ENCODE measurements at places on chromosomes 5 and 9.

DNA sequence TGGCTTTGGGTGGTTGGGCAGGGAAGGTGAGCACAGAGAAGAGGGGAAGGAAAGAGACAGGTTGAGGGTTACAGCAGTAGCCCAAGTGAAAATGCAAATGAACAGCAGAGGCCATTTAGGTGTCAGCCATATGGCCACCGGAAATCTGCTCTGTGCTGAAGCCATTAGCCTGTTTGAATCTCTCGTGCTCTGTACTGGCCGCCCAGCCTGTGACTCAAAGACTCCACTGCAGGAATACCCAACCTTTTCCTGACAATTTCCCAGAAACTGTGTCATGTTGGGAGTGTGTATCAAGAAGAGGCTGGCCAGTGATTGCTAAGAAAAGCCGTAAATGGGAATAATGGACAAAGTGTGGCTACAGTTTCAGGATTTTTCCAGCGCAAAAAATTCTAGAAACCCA, 35.9 kb upstream of the RAI14 start:
- no peak for DNase-seq

DNA sequence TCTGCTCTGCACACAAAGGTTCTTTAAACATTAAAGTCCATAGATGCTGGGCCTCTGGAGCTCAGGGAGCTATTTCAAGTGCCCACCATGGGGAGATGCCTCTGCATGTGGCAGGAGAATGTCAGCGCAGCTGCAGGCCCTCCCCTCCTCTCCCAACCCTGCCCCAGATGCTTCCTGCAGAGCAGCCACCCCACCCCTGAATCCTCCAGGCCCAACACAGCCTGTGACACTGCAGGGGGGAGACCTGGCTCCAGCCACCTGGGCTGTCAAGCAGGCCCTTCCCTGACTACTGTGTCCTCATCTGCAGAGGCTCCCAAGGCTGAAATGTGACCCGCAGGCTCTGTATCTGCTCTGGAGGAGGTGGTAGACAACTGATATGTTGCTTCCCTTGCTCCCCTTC, 213.9 kb downstream of the GABBR2 start:
- no peak for DNase-seq

DNA sequence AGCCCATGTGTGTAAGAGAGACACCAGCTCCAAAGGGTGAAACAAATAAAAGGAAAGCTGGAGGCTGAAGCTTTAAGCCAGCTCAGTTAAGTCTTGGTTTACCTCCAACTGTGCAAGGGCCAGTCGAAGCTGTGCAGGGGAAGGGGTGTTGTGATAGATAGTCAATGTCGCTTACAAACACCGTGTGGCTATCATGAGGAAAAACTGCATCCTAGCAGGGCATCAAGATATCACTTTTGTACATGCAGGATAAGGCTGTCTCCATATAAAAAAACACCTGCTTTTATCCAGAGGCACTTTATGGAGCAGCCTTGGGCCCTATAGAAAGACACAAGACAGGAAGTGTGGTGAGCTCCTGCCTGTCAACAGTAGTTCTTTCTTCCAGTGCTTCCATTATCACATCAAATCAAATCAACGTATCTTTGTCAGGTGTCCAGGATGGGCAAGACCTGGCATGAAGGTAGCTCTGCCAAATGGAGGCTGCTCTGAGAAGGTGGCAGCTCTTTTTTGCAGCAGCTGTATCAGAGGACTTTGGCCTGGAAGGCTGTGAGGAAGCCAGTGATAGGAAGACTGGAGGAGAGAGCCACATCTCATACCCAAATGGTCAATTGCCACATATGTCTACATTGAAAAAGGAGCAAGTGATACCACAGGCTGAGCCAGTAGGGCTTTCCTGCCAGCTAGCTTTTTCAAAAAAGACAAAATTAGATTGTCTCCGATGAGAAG, 29.3 kb upstream of the SELENOP start:
- no peak for DNase-seq

DNA sequence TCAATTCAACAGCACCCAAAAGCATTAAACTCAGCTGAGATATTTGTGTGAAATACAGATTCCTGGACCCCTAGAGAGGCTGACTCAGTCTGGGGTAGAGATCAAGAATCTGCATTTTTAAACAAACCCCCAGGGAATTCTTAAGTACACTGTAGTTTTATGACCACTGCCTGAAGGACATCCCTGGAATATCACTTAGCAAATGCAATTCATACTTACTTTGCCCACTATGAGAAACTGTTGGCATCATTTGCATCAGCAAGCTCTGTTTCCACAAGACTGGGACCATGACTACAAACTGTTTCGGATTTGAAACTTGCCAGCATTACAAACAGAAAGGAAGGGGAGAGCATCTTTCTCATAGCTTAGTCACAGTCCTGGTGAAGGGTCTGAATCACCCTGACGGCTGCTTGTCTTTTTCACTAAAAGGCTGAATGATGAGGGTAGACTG, 63.7 kb downstream of the MLLT3 start:
- DNase-seq, result no peak

GRCh38 chr5:64840958-64841357, 72.2 kb downstream of the CWC27 start:
- DNase-seq, result no peak

DNA sequence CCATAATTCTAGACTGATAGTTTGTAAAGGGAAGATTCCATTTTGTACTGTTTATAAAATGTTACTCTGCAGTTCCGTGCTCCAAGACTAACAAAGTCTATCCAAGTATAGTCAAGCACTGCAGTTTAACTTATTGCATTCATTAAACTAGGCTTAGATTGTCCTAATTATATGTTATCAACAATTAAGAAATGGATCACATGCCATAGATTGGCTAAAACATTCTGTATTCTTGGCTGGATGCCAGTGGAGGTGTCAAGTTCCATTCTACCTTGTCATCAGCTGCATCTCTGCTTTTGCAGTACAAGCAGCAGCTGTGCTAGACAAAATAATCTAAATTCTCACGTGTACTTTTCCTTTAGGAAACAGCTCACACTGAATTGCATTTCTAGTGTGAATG, 69.4 kb upstream of the MEF2C start:
- DNase-seq, result peak; percentile 18

- no peak for DNase-seq
These were observed 211.9 kb upstream of the PAPPA start for GRCh38 chr9:115941561-115942315.

DNA sequence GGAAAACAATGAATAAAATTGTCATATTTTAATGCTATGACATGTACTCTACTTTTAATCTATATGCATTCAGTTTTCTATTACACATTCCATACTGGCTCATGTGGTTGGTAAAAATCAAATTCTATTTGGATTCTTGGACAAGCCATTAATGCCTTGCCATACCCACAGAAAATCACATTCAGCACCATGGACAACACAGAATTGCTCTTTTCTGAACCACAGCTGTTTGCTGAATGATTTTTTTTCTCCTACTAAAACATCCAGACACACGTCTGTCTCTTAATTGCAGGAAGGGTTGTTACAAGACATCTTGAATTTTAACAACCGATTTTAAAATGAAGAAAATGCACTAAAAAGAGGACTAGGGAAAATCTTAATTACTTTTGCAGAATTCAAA, 675.6 kb downstream of the BRINP1 start:
- no peak for DNase-seq

- DNase-seq, result no peak
These were observed 24.2 kb downstream of the C9orf50 start for GRCh38 chr9:129596541-129597331.

DNA sequence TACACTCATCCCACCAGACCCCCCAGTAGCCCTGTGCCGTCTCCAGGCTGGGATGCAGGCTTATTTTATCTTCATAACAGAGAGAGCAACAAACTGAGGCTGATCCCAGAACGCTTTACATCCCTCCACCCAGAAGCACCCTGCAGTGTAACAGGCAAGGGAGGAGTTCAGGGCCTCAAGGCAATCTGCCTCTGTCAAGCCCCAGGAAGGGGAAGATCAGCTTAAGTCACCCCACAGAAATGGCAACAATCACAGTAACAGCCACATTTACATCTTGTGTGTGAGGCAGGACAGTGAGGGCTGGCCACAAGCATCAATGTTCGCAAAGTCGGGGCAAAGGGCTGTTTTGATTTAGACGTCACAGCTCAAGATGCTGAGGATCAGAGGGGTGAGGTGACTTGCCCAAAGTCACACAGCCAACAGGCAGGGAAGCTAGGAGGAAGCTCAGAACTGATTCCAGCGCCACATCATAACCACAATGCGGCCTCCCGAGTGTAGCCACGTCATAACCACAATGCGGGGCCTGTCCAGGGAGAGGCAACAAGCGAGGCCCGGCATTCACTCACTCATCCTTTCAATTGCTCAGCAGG, 14.4 kb downstream of the STK10 start:
- DNase-seq, result no peak

DNA sequence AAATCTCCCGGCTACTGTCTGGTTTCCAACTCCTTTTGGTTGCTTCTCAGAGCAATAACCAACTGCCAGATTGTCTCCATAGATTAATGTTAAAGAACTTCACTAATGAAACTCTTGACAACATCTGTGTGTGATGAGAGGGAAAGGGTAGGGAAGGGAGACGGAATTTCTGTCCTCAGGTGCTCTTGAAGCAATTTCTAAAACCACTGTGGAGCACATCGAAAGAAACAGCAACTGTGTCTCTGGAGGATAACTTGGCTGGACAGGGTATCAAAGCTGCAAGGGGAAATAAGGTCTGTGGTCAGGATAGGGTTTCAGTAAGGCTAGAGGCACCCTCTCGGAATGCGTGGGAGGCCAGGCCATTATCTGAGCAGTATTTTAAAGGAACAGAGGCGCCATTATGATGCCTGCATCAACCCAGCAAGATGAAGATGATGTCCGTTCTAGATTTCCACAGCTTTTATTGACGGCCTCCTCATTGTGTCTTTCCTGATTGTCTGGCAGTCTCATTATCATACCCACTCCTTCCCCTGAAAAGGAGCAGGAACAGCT, 76.6 kb downstream of the RORB start:
- DNase-seq, result no peak

DNA sequence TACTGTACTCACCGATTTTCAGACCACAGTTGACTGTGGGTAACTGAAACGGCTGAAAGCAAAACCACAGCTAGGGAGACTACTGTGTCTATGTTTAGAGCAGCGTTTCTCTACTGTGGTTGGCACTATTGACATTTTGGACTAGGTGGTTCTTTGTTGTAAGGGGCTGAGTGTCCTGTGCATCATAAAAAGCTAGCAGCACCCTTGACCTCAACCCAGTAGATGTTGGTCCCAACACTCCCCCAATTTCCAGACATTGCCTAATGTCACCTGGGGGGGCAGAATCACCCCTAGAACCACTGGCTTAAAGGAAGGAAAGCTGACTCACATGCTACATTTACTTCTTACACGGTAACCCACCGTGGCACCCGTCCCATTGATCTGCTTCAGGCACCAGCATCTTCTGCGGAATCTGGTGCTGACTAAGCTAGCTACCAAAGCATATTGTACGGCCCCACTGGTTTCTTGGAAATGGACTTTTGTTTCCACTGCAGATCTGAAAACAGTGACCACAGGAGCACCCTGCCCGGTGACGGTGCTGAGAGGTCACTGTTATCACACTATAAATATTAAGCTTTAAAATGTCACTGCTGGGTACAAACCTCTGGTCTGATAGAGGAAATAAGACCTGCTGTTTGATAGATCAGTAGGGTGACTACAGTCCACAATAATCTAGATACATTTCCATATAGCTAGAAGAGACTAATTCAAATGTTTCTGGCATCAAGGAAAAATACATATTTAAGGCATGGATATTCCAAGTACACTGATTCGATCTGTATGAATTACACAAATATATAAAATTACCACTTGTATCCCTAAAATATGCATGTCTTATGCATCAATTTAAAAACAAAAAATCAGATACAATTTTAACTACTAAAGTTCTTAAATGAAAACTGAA, 151.4 kb downstream of the HSD17B3 start:
- DNase-seq, result no peak

GRCh38 chr5:11851416-11851815, 52.8 kb downstream of the CTNND2 start:
- DNase-seq, result no peak

DNA sequence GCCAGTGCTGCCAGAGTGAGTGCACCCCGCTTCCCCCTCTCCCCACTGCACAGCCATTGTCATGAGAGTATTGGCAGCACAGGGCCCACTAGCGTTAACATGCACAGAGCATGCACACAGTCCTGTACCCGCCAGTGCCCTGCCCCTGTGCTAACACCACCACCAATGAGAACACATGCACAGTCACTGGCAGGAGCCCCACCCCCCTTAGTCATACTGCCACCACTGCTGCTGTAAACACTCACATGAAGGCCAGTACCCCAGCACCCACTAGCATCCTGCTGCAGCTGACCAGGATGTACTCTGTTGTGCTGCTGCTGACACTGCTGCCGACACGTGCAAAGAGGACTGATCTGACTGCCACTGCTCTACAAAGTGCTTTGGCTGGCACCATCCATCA, 19.5 kb upstream of the RANBP6 start:
- no peak for DNase-seq

- no peak for DNase-seq
These were observed 51.1 kb downstream of the ABHD17B start for GRCh38 chr9:71859939-71860338.

- DNase-seq, result no peak
These were observed 104.8 kb downstream of the GNA14 start for GRCh38 chr9:77543131-77543822.

- DNase-seq, result no peak
These were observed 4.7 kb upstream of the LCN2 start for GRCh38 chr9:128144239-128145181.

DNA sequence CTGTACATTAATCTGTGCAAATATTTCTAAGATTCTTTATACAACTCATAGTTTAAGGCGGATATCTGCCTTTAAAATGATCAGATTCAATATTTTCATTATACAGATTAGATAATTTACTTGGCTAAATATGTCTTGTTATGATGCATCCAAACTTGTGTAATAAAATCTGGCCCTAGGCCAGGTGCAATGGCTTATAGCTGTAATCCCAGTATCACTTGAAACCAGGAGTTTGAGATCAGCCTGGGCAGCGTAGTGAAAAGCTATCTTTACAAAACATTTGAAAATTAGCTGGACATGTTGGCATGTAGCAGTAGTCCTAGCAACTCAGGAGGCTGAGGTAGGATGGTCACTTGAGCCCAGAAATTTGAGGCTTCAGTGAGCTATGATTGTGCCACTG, 2002.2 kb upstream of the ACO1 start:
- DNase-seq, result no peak

- DNase-seq, result no peak
These were observed 15.3 kb upstream of the SYNPO start for GRCh38 chr5:150625164-150625535.
